ENCODE measurements at places on chromosomes 11 and 22.
A peak's percentile ranks its signal among the peaks of the same experiment; 100 is the strongest.

- DNase-seq, result no peak
Observed at GRCh38 chr11:128695539-128696221, 1.8 kb downstream of the FLI1 start.

- no peak for DNase-seq
Observed at GRCh38 chr22:31933406-31933805, 10.9 kb upstream of the YWHAH start.

GRCh38 chr11:92870196-92870832 lies 99.1 kb upstream of the MTNR1B start:
- no peak for DNase-seq

DNA sequence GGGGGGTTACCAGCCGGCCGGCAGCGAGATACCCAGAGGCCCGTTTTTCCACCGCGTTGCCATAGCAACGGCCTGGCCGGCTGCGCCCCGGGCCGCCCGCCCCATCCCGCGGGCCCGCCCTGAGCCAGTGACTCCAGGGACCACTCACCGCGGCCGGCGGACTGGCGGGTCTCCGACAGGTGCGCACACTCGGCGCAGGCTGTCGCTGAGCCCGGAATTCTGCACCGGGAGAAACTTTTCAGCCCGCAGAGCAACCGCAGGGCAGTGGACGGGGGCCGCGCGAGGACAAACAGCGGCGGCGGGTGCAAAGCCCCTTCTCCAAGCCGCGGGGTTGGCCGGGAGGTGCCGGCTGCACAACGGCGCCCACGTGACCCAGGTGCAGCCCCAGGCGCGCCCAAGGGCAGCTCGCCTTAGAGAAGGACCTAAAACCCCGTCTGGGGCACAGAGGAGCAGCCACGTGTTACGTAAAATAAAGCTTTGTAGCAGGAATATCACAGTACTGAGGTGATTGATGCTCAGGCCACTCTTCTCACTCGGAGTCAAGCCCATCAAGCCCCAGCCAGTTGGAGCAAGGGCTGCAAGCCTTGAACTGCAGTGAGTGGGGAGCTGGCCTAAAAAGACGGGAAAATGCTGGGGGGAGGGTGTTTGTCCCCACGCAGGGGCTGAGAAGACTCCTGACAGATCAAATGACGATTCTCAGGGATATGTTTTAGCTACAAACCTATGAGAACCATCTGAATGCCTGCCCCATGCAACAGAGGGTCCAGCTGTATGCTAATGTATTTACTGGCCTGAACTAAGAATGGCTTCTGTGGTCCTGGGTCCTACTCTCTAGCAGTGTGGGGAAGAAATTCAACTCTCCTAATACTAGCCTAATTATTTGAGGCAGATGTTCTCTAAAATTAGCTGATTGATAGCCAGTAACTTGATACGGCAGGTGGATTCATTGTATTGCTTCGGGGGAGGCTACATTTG lies at the start of gene STK33:
Gene STK33, minus strand, starts transcription at position 294 of the 975 bp plus-strand sequence. CDS start 119,323 bp downstream, outside the sequence.
- peak; percentile 30 for DNase-seq

DNA sequence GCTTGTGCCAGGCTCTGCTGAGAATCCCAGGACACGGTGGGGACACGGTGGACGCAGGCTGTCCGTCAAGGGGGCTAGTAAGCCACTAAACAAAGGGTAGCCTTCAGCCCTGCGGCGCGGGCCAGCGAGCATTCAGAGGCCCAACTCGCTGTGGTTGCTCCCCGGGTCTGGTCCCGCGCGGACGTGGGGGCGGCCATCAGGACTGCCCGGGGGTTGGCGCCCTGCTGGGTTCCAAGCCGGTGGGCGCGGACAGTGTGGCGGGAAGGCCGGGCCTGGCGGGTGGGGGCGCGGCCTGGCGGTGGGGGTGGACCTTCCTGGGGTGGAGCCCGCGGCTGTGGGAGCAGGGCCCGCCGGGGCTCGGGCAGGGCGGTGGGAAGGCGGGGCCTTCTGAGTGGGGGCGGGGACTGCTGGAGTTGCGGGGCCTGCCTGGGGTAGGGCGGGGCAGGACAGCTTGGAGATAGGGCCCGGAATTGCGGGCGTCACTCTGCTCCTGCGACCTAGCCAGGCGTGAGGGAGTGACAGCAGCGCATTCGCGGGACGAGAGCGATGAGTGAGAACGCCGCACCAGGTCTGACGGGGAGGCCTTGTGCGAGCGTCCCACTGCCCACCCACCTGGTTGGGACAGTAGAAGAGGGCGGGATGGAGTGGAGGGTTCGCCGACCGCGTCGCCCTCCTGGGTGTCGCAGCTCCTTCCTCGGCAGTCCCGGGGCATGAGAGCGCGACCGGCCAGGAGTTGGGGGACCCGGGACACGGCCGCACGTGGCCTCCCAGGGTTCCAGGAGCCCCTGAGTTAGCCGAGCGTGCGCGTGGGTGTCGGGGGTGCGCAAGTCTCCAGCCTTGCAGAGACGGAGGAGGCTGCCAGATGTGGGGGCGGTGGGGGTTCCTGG lies at the start of gene SERHL2:
Gene SERHL2, plus strand, starts transcription at position 482 of the 887 bp plus-strand sequence. Its CDS starts 65 bp downstream, at position 547.
- DNase-seq, result peak; percentile 71

DNA sequence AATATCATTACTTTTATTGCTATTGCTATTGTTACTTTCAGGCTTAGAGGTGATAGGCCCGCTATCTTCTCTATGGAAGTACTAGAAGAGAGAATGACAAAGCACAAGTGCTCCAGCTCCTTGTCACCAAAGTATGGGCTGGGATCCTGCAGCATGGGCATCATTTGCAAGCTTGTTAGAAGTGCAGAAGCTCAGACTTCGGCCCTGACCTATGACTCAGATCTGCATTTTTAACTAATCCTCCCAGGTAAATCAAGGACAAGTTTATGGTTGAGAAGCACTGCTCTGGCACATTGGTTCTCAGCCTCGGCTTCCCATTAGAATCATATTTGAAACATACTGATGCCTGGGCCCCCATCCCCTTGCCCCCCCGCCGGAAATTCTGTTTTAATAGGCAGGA lies 8.6 kb upstream of the ENDOD1 start:
- DNase-seq, result no peak

- DNase-seq, result no peak
Observed at GRCh38 chr11:68928136-68928880, 24.6 kb downstream of the IGHMBP2 start.

DNA sequence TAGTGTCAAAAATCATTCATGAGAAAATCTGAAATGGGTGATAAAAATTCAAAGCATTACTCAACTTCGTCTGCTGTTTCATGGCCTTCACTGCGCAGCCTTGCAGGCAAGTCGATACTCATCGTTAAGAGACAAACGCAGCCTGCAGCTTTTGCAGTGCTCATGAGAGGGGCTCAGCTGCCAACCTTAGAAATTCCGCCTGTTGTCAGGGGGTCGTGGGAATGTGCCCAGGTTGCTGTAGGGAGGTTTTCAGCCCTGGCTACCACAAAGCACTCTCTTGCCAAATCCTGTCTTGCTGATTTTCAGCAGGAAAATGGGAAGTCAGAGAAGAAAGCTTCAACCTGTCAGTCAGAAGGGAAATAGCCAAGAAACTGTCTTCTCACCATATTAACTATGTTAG lies 25.4 kb upstream of the GRAMD1B start:
- DNase-seq, result no peak

DNA sequence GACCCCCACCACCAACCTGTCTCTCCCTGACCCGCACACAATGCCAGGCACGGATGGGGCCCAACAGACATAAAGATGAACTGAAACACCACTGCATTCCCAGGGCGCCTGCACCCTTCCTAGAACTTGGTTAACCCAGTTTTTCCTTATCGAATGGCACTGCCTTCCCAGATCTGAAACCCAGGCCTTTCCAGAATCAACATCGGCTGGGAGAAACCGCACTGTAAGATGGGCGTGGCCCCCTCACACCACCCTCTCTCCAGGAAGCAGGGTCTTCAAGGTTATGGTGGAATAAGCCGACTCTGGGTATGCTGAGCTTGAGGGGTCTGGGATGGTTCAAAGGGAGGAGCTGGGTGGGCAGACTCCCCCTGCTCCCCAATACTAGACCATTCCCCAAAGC lies 23.1 kb downstream of the LRFN4 start:
- DNase-seq, result no peak

- peak; percentile 83 for DNase-seq
Observed at GRCh38 chr11:47177229-47177845, 658 bp upstream of the ARFGAP2 start.

GRCh38 chr11:93929407-93929806 lies 79.0 kb upstream of the VSTM5 start:
- DNase-seq, result no peak

DNA sequence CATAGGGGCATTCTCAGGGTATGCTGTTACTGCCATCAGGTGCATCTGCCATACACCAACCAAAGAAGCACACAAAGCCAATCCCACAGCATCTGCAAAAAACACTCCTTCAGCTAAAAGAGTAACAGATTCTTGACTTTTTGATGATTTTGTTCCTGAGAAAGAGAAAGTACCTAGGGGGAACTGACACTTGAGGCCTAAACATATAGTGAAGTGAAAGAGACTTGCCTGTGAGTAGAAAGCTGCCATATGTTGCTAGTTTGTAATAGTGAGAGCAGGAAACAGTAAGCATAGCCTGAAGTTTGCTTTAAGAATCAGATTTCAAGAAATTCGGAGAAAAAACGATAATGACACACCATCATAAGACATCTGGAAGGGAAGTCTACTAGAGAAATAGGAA lies 97.9 kb upstream of the CTSC start:
- DNase-seq, result no peak

GRCh38 chr11:119120639-119121007 lies 757 bp upstream of the HINFP start:
- DNase-seq, result peak; percentile 60

DNA sequence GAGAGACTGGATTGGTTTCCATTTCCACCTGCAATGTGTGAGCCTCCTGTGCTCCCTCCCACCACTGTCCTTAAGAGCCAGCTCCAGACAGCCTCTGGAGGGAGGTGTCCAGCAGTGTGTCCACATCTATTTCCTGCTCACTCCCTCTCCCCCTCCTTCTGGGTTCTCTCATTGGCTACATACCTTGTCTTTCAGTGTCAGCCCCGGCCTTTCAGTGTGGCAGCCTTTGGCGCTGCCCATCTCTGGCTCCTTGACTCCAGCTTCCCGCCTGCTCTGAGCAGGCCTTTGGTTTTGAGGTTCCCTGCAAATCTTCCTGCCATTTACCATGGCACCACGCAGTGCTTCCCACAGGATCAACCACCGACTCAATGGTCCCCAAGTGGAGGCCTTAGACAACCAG lies 19.0 kb upstream of the PTPRJ start:
- DNase-seq, result no peak

DNA sequence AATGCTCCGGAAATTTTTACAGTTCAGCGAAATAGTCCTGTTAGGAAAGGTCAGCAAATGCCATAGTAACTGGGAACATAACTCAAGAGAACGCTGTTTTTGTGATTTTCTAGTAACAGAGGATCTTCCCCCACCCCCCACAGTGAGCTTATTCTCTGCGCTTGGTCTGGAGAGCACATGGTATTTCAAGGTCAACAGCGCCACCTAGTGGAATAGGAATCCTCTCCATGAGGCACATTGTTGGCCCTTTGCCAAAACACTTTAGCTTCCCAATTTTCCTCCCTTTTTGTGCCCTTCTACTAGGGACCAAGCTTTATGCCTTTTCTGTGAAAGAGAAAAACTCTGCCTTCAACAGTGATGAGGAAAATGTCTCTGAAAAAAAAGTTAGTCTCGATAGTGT lies 13.2 kb upstream of the OR4C12 start:
- DNase-seq, result peak; percentile 63

- DNase-seq, result no peak
Observed at GRCh38 chr11:95074792-95075563, 8.3 kb downstream of the SRSF8 start.

DNA sequence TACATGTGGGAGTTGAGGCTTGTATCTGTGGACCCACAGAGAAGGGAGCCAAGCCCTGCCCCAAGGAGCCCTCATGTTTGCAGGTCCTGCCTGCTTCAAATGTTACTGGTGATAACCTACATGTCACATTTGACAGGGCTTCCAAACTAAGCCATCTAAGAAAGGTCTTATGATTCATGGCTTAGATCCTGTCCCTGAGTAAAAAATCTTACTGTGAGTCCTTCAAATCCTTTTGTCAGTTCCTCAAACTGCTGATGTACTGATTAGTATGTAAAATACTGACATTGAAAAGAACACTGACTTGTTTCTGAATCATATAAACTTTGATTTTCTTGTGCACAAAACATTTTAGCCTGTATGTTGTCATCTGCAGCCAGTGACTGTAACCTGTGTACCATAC lies 1.0 kb upstream of the PANX1 start:
- no peak for DNase-seq

DNA sequence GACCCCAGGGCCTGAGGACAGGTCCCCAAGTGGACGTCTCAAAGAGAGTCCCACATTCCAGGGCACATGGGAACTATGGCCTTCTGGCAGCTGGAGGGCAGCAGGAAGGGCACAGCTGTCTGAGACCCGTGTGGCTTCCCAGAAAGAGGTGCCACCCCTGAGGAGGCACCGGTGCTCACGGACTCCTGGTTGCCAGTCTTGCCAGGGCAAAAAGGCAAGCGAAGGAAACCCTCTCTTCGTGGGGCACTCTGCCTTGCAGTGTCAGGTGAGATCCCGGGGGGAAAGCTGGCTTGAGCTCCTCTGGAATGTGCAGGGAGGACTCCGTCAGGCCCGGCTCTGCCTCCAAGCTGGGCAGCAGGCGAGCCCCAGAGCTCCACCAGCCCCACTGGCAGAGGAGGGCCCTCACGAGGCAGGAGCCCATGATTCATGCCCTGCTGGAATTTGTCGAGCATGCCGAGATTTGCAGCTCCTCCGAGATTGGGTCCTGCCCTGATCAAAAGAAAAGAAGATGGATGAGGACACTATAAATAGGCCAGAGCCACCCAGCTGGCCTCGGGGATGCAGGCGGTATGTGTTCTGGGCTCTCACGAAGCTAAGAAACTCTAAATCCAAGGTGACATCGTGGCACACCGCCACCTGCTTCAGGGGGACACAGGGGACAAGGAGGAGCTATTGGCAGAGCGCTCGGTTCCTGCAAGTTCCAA lies 9.9 kb upstream of the CELSR1 start:
- peak; percentile 65 for DNase-seq

DNA sequence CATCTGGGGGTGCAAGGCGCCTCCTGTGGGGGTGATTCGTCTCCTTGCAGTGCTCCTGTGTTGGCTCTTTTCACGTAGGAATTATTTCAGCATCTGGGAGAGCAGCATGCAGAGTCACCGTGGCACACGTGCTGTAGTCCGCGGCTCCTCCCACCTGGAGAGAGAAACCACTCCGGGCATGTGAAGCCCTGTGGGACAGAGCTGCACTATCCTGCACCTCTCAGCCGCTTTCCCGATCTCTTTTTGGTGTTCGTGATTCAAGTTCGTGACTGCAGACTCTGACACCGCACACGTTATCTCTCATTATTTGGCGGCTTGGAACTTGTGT lies 394.6 kb downstream of the TBC1D22A start:
- DNase-seq, result no peak

- no peak for DNase-seq
Observed at GRCh38 chr11:7635708-7636107, 37.6 kb downstream of the CYB5R2 start.

GRCh38 chr11:14625586-14626205 lies 17.9 kb upstream of the PDE3B start:
- no peak for DNase-seq

- no peak for DNase-seq
Observed at GRCh38 chr11:69195824-69196782, 40.4 kb downstream of the SMIM38 start.

DNA sequence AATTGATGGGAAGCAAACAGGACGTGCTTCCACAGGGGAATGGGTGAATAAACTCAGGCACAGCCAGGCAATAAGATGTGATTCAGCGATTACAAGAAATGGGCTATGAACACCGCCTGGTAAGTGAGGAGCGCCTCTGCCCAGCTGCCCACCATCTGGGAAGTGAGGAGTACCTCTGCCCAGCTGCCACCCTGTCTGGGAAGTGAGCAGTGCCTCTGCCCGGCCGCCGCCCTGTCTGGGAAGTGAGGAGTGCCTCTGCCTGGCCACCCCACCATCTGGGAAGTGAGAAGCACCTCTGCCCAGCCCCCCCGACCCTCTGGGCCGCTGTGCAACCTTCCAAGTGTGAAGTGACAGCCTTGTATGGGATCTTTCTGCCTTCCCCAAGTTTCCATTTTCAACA lies 73.2 kb upstream of the PRR5 start:
- DNase-seq, result no peak
